ENCODE measurements at places on chromosomes 6 and 20.

GRCh38 chr6:118914598-118914997, 20.4 kb downstream of the MCM9 start:
- no peak for DNase-seq

GRCh38 chr6:56026455-56027180, 151.2 kb upstream of the BMP5 start:
- DNase-seq = no peak

GRCh38 chr6:4553387-4553786, 222.8 kb upstream of the CDYL start:
- DNase-seq = no peak

DNA sequence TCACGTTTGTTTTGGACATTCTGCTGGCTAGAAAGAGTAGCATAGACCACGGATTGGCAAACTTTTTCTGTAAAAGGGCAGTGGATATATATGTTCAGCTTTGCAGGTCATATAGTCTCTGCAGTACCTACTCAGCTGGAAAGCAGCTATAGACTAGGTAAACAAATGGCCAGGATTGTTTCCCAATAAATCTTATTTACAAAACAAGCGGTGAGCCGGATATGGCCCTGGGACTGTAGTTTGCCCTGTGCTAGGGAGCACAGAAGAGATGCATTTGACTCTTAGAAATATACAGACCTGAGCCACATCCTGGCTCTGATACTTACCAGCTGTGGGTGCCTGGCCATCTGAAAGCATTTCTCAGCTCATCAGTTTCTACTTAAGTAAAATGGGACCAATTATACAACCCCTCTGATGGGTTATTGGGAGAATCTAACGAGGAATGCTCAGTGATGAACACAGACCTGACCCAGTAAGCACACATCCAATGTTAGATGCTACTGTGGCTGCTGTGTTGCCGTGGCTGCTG, 120.7 kb downstream of the TSHZ2 start:
- no peak for DNase-seq

- no peak for DNase-seq
Measured at GRCh38 chr6:42366999-42367352, 84.8 kb downstream of the TRERF1 start.

- DNase-seq = no peak
Measured at GRCh38 chr6:143564484-143565017, 53.0 kb upstream of the FUCA2 start.

DNA sequence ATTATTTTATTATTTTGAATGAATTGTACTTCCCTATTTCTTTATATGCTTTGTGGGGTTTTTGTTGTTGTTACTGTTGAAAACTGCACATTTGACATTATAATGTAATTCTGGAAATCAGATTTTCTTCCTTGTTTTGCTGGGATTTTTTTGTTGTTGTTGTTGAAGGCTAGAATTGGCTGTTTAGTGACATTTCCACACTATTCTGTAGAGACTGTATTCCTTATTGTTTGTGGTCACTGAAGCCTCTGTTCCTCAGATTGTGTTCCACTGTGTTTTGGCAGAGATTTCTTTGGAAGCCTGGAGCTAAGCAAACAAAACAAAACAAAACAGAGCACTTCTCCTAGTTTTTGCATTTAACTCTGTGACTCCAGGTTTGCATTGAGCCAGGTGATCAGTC, 52.9 kb downstream of the CDYL start:
- no peak for DNase-seq

GRCh38 chr6:100271625-100272024, 193.1 kb downstream of the SIM1 start:
- no peak for DNase-seq

DNA sequence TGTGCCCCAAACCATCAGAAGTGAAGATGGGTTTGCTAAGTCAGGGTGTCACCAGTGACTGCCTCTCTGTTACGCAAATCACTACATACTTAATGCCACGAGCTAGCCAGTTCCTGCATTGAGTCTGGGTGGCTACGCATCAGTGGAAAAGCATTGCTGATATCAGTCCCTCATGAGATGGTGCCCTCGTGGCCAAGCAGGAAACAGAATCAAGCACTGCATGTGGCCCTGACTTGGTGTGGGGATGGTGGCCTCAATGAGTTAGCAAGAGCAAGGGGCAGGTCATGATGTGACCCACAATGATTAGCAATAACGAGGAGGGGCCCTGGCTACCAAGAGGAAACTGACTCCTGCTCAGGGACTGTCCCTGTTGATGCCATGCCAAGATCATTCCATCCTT, 51.6 kb upstream of the FNDC1 start:
- DNase-seq = peak; percentile 54

DNA sequence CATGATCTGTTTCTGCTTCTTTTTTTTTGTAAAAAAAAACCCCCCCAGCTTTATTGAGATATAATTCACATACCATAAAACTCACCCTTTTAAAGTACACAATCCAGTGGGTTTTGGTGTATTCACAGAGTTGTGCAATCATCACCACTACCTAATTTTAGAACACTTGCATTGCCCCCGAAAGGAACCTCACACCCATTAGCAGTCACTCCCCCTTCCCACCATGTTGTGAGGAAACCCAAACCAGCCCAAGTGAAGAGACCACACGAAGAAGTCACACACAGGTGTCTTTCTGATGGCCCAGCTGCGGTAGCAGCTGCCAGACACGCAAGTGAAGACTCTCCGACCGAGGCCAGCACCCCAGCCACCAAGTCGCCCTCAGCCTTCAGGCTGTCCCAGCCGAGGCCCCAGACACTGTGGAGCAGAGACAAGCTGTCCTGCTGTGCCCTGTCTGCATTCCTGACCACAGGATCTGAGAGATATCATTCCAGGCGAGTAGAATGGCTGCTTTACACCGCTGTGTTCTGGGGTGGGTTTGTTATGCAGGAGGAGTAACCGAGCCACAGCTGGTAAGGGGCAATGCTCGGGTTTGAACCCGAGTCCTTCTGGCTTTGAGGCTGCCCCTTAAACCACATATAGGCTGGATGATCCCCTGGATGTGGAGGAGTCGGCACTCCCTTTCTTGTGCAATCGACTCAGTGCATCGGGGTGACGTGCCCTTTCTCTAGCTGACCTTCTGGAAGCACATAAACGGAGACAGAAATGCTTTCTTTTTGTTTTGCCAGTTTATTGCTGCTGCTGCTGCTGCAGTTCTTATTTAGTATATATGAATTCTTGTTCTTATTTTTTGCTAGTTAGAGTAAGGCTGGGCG, 59.1 kb upstream of the PTPN1 start:
- no peak for DNase-seq
